ENCODE measurements at places on chromosomes 6 and 20.

DNA sequence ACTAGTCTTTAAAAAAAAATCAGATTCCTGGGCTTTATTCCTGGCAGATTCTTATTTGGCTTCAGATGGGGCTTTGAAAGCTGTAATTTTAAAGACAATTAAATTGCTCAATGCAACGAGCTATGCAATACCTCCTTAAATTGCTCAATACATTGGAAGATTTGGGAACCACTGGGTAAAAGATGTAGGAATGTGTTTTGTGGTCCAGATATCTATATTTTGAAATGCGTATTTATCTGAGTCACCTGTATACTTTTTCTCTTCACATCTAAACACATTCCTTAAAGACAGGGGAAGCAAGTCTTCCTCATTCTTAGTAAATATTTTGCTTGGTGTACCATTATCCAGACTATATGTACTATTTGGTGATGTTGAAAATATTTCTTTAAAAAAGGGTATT lies 29.6 kb upstream of the MAP7 start:
- DNase-seq, result no peak

GRCh38 chr6:170037541-170038250 lies 253.2 kb downstream of the DLL1 start:
- no peak for DNase-seq

GRCh38 chr6:109800771-109801170 lies 109.7 kb downstream of the FIG4 start:
- DNase-seq, result no peak

- no peak for DNase-seq
Observed at GRCh38 chr20:17491041-17491440, 40.1 kb downstream of the BFSP1 start.

GRCh38 chr6:45293306-45293705 lies 34.8 kb upstream of the RUNX2 start:
- no peak for DNase-seq

DNA sequence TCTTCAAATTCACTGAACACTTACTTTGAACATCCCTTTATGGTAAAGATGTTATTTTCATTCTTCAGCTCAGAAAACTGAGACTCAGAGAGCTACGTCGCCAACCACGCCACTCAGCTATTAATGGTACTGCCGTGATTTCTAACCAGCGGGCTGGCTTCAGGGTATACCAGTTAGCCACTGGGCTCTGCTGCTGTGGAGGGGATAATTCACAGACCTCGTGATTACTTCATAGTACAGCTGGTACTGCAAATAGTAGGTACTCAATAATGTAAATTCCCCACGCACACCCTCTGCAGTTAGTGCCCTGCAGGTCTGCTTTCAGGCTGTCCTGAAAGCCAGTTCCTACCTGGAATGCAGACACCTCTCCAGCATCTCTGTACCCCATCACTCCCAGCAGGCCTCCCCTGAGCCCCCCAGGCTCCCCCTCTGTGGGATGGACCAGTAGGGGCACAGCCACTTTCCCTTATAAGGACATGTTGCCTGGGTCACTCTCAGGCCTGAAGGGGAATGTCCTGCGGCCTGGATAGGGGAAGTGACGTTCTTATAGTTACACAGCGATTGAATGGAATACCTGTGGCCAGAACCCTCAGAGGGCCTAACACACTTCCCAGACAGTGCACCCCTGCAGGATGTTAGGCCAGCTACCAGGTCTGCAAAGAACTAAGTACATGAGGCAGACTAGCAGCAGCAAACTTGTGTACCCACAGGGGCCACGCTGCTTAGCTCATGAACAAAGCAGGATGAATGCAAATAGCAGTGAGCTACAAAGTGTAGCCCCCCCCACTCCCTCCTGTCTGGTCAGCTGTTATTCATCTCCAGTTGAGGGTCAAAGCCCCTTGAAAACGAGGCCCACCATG lies 1.3 kb upstream of the OCSTAMP start:
- DNase-seq, result no peak

DNA sequence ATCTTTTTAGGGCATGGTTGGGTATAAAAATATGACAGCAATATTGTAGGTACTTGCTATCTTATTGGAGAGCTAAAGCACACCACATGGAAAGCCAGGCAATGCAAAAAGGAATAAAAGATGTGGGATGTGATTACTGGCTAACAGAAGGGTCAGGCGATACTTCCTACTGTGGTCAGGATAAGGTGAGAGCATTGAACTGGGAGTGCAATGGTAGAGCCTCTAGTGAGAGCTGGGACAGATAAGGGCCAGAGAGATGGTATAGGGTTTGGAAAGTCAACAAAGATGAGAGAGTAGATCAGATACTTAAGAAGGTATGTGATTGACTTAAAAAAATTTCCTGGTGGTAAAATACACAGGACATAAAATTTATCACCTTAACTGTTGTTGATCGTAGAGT lies 160.7 kb upstream of the MAN1A1 start:
- no peak for DNase-seq

DNA sequence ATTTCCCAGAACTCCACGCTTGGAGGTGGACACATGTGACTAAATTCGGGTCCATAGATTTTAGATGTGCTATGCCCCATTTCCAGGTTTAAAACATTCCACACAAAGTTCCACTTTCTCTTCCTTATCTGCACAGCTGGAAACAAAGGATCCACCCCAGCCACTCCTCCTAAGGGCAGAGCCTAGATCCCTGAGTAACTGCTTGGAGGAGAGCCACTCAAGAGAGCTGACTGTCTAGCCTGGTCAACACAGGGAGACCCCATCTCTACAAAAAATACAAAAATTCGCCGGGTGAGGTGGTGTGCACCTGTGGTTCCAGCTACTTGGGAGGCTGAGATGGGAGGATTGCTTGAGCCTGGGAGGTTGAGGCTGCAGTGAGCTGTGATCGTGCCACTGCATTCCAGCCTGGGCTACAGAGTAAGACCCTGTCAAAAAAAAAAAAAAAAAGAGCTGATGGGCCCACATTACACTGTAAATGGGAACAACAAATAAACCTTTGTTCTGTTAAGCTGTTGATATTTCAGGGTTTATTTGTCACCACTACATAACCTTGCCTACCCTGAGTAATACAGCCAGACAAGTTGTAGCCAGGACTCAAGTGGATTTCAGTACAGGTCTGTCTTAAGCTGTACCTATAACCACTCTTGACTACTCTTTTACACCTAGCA lies 25.8 kb upstream of the SNRPC start:
- DNase-seq, result no peak

DNA sequence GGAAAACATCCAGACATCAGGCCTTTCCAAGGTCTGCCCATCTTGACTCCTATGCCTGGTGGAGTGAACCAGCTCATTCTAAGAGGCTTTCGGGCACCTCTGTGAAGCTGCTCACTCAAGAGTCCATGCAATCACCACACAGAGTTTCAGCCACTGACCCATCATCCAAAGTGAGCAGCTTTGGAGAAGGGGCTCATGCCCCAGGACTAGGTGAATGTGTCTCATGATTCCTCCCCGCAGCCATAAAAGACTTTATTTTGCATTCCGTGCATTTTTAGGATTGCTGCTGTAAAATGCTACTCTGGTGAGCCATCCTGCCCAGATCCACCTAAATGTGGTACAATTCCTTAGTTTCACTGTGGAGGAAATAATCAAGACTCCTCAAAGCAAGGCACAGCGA lies 44.5 kb upstream of the EZR start:
- DNase-seq, result no peak

DNA sequence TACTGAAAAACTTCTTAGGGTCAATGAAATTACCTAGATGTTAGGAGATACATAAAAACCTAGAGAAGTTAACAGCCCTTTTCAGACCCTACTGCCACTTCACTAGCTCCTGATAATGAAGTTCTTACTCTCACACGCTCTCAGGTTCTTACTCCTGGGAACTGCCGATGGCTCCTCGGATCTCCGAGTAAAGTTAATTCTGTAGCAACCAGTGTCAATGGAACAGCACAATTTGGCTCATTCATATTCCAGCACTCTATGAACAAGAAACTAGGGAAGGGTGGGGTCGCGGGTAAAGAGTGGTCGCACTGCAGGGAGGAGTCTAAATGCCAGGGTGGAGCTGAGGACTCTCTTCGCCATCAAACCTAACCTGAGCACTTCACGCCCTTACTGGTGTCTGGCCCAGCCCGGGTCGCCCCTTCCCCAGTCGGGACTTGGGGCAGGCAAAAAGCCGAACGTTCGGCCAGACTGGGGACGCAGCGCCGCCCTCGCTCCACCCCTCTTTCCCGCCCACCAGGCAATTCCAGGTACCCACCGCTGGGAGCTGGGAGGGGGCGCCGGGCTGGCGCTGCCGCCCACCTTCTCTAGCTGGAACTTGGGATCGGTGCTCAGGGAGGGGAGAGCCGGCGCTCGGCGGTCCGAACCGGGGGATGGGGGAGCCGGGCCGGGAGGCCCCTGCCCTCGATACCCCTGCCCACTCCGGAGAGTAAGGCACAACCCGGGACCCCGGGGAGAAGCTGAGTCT lies 744 bp downstream of the RAB23 start:
- DNase-seq, result peak; percentile 23

- no peak for DNase-seq
Observed at GRCh38 chr6:51648236-51648635, 439.2 kb downstream of the PKHD1 start.

GRCh38 chr6:43667245-43668150 lies 20.1 kb downstream of the MRPS18A start:
- peak; percentile 52 for DNase-seq

- no peak for DNase-seq
Observed at GRCh38 chr6:52416629-52417151, 3.5 kb upstream of the EFHC1 start.

DNA sequence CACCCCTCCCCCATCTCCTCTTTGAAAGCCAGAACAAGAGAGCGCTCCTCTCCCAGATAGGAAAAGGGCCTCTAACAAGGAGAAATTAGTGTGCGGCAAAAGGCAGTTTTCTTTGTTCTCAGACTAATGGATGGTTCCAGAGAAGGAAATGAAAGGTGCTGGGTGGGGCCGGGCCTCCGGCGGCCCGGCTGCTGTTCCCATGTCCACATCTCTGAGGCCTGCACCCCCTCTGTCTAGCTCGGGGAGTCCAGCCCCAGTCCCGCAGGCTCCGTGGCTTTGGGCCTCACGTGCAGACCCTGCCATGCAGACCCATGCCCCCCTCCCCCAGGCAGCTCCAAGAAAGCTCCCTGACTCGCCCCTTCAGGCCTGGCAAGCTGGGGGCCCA lies 35.8 kb upstream of the MRGBP start:
- DNase-seq, result no peak

DNA sequence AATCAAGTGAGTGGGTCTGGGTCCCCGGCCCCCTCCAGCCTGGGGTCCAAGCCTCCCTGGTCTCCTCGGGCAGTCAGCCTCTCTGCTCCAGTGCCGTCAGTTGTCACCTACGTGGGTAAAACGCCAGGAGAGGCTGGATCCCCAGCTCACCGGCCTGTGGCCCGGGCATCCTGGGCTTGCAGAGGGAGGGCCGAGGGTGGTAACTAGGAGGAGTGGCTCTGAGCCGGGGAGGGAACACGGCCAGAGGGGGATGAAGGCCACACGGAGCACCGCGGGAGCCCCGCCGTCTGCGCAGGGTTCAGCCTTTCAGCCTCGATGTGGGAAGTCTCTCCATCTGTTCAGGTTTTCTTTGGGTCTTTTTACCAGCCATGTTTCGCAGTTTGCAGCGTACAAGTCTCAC lies 29.5 kb upstream of the BHLHE23 start:
- DNase-seq, result no peak

DNA sequence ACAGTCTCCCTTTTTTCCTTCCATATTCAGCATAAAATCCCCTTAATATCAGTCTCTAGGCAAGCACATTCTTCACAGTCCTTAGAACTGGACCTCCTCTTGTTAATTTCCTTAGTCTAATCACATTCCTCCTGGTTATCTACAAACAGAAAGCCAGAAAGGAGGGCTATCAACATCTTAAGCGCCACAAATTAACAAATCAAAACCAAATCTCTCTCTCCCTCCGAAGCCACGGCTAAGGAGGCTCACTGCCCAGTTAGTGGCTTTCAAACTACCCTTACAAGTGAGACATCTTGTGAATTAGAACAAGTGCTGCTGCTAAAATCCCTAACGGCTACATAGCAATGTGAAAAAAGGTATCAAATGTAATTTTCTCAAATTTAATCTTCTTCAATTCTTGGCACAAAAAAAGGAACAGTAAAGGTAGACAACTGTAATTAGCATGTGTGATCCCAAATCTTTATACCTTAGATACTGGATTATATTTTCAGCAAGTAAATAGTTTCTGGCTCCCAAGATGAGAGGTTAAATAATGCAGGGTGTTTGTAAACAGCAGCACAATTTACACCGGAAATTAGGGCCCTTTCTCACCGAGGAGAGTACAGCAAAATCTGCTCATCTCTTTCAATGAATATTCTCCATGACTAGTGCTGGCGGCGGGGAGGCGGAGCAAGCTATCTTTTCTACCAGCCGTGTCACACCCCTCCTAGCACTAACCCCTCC lies 1.4 kb upstream of the TRIM39 start:
- peak; percentile 64 for DNase-seq

DNA sequence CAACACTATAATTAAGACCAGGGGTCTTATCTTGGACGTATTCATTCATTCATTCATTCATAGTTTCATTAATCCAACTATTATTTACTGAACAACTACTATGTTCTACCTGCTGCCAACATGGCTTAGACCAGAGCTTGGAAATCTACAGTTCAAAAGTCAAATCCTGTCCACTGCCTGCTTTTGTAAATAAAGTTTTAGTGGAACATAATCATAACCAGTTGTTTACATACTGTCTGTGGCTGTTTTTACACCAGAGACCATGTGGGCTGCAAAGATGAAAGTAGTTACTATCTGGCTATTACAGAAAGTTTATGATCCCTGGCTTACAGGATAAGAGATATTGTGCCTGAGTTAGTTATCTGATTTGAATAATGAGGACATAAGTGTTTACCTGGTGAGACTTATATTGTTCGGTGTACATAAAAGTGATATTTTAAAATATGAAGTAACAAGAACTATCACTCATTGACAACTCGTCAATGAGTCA lies 567.7 kb downstream of the TFAP2B start:
- DNase-seq, result no peak

- DNase-seq, result no peak
Observed at GRCh38 chr6:164101859-164102258, 687.3 kb downstream of the QKI start.

GRCh38 chr6:6725468-6726209 lies 137.1 kb downstream of the LY86 start:
- no peak for DNase-seq

DNA sequence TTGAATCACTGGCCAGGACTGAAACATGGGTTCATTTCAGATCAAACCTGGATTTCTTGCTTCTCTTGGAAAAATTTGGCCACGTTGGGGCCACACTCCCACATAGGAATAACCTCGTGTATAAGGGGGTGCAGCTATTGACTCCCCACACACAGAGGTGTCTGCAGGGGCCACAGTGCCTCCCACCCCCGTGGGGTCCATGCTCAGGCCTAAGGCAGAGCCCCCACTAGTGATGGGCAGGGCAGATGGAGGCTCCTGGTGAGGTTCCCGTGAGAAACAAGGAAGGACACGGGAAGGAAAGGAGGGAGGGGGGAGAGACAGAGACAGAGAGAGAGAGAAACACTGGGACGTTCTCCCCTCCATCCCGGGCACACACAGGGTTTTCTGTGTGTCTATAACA lies 230.5 kb downstream of the ERMARD start:
- no peak for DNase-seq
